ENCODE measurements at places on chromosomes 4 and X.

DNA sequence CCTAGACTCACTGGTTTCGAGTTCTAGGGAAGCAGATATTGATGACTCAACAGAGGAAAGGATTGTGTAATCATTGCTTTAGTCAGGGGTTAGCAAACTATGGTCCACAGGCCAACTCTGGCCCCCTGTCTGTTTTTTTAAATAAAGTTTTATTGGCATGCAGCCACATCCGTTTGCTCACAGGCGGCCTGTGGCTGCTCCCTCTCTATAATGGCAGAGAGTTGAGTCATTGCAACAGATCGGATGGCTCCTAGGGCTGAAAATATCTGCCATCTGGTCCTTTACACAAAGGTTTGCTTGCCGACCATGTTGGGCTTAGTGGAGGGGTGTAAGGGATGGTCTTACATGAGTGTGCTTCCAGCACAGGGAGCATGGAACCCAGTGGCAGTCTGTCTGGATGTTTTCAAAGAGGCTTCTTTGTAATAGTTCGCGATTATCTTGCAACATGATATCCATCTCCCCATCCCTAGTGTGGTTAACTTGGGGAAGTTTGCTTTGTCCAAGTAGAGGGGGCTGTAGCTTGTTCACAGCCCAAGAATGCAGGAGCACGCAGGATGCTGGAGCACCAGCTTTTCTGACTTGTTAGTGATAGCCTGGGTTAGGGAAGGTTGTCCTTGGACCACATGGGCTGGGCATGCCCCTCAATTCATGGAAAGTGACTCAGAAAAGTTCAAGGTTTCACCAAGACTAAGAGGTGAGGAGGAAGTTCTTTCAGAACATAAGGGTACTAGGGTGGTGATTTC lies 59.3 kb upstream of the CLDN34 start:
- DNase-seq: peak; percentile 38

DNA sequence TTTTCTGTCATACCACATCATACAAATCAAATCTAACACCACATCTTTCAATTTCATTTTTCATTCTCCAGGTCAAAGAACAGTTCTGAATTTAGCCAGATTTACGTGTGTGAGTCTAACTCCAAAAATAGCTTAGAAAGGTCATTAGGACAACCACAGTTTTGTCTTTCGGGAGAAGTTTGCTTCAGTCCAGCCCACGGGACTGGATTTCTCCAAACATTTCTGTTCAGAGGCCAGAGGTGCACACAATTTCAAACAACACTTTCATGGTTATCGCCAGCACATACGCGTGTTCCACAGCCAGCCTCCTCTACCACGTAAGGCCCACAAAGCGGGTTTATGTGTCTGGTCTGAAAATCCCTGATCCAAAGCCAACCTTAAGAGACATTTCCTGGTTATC lies 65.9 kb downstream of the VEGFC start:
- no peak for DNase-seq

- DNase-seq: no peak
Observed at GRCh38 chr4:177964693-177965168, 522.5 kb upstream of the AGA start.

DNA sequence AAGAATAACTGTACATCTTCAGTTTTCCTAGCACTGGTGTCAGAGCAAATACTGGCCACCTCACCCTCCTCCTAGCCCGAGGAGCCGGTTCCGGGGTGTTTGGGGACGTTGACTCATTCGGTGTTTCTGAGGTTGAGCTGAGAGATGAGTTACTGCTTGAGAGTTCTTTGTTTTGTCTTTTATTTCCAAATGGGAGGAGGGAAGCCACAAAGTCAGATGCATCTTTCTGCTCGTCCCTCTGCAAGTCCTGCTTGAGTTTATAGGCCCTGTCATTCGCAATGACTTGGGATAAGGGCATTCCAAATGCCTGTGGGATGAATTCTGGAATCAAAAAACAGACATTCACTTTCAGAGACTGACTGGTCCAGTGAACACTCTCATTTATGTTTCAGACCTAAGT lies 77.5 kb downstream of the HCCS start:
- DNase-seq: peak; percentile 38

- peak; percentile 49 for DNase-seq
Observed at GRCh38 chr4:173076903-173077634, 91.5 kb upstream of the GALNT7 start.

DNA sequence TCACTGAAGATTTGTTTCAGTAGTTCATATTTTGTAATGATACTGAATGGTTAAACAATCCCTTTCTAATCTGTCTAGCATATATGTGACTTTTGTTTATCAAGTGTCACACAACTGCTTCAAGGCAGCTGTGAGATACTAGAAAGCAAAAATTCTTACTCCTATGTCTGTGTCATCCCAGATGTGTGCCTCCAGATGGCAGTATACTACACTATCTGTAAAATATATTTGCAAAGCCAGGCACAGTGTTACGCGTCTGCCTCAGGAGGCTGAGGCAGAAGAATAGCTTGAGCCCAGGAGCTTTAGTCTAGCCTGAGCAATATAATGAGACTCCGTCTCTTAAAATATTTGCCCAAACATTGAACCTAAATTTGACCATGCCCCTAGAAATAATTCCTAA lies 4.0 kb downstream of the NUDT10 start:
- DNase-seq: peak; percentile 3

- DNase-seq: no peak
Observed at GRCh38 chr4:152044331-152045036, 283.7 kb upstream of the GATB start.

DNA sequence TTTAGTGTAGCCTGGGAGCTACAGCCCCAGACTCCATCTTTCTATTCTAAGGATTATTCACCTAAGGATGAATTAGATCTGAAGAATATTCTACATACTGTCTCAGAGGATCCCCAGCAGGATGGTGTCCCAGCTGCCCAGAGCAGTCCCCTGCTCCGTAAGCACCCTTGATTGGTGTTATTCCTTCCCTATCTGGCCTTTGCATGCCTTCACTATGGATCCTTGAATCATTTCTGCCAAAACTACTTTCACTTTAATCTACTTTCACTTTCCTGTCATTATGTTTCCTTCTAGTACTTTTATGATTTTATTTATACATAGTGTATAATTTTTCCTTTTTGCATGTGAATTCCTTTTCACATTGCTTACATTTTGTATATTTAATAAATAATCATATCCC lies 39.2 kb downstream of the ARHGAP24 start:
- no peak for DNase-seq

DNA sequence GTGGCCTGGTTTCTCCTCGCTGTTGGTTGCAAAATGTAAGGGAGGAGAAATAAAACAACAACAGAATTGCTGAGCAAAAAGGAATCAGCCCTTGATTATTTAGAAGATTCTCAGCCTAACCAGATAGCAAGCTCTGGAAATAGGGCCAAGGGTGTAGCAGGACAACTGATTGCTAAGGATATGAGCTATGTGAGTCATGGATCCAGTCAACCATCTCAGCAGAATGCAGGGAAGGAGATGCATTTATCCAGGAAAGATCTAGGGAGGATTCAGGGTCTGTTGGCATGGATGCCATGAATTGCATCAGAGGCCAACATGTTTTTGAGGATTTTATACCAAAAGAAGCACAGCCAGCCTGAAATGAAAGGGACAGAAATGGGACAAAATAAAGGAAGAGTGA lies 2.2 kb upstream of the XAGE3 start:
- DNase-seq: no peak

DNA sequence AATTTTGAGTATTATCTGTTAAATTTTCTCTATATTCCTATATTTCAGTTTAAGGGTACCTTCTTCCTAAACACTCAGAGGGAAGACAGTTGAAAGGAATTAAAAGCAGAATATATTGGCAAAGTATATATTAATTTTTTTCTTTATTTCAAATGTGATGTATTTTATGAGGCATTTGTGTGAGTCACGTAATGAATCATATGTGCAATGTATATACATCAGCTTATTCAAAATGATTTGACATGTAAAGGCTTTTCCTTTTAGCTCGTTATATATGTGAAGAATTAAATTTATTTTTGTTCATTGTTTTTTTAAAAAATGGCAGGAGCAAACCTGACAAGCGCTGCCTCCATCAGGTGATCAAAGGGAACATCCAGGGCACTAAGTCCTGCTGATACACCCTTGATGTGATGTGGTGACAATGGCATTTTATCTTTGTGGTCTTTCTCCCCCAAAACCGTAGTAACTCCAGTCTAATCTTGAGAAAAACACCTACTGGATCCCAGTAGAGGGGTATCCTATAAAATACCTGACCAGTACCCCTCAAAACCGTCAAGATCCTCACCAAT lies 8.9 kb downstream of the WWC2 start:
- DNase-seq: peak; percentile 44

- no peak for DNase-seq
Observed at GRCh38 chr4:112521123-112522023, 5.4 kb upstream of the NEUROG2 start.

DNA sequence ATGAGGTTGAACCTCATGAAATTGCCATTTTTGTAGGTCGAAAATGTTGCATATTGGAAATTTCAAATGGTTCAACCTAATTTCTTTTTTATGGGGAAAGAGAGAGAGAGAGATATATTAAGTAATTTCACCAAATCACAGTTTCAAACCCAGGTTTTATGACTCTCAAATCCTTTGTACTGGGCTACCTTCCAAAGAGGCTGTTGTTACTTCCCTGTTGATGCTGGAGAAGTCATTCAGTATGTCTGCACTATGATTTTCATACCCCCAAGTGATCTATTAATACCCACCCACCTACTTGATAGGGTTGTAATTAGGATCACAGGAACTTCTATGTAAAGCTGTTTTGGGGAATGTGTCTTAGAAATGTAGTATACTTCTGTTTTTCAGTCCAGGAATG lies 109.9 kb downstream of the ZNF330 start:
- DNase-seq: no peak

DNA sequence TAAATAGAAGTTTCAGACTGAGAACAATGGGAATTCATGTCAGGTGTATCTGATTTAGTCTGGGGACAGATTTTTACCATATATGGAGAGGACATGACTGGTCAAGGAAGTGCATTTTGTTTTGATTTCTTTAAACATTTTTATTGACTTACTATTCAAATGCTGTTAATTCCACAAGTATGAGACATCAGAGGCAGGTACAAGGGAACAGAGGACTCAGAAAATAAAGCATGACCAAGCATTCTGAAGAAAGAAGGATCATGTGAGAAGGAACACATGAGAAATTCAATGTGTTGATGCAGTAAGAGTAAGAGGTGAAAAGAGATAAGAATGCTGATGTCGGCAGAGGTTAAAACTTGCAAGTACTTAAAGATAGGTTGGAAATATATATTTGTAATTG lies 1452.6 kb downstream of the PCDH7 start:
- peak; percentile 29 for DNase-seq

- no peak for DNase-seq
Observed at GRCh38 chr4:44670506-44671199, 7.6 kb upstream of the GUF1 start.

DNA sequence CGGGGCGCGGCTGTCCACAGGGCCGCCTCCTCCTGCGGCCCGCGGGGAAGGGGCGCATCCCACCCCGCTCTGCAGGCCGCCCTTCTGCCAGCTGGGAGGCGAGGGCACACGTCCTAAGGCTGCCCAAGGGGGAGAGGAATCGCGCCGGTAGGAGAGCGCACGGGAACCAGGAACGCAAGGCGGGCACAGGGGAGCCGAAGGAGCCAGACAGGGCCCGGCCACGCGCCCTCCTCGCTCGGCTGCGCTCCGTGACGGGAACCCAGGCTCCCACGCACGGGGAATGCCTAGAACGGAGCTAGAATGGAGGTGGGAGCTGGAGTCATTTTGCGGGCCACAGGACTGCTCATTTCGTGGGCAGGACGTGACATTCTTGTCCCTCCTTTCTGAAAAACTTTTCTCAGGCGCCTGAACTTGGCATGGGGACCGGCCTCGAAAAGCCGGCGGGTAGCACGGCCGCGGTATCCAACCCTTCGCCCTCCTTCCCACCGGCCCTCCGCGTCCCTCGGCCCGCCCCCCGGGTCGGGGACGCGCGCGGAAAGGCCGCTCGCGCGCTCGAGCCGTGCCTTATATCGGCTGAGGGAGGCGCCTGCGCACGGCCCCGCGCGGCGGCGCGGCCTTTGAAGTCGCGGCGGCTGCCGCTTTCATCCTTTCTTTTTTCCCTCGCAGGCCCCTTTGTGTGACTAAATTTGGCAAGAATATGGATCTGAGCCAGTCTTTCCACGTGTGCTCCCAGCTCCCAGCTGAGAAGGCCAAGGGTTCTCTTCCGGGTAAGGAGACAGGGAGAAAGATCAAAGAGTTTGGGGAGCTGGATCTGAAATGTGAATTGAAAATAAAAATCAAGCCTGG lies 4.2 kb upstream of the LEF1 start:
- DNase-seq: no peak

DNA sequence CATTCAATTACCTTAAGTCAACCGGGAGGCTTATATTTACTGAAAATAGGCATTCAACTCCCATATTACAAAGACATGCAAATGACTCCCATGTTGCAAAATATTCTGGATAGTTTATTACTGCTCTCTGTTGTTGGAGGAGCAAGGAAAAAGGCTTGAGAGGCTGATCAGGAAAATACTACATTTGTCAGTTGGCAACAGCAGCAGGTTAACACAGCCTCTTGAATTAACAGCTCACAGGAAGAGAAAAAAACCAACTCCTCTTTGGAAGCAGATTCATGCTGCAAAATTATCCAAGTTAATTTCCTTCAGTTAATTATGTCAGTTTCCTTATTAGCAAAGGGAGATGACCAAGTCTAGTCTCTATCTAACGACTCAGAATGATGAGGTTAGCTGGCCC lies 238.9 kb downstream of the MAML3 start:
- DNase-seq: no peak

DNA sequence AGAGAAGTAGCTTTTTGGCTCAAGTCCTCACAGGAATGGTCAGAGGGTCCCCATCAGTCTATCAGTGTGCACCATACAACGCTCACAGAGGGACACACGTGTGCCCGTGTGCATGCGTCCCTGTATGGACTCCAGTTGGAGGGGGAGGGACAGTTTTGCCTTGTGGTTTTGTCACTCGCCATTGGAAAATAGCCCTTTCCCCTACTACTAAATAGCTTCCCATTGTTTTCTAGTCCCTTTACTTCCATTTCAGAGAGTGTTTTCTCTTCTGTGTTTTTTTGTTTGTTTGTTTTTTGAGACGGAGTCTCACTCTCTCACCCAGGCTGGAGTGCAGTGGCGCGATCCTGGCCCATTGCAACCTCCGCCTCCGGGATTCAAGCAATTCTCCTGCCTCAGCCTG lies 34.9 kb downstream of the WDR13 start:
- no peak for DNase-seq
